NCI-H1092 (cell line): ENCODE measurements at places on chromosomes 3 and 15.

DNA sequence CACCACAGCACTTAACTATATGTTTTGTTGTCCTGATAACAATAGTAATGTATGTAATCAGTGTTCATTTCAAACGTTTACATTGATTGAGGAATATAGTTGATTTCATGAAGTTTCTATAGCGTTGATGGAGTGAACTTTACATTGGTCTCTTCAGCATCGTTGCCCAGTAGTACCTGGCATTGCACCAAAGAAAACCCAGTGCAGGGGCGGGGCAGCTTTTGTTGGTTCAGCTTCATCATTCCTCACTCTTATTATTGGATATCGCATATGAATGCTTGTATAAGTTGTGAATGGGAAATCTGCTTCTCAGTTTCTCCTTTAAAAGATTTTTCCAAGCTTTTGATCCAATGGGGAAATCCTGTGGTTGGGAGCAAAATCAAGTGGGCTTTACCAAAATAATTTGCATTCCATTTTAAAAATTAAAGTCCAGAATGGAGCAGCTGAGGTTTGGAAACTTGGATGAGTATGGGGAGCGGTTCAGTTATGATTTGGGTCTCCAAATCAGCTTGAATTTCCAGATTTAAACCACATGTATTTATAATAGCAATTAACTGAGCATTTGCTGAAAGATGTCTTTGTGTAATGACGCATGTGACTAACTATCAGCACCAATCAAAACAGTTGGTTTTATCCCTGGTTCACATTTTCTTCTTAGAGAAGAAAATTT is 213.7 kb downstream of the ALCAM start:
- DNase-seq, result no peak

GRCh38 chr3:133474251-133474801 is 74.5 kb downstream of the BFSP2 start:
- no peak for DNase-seq

DNA sequence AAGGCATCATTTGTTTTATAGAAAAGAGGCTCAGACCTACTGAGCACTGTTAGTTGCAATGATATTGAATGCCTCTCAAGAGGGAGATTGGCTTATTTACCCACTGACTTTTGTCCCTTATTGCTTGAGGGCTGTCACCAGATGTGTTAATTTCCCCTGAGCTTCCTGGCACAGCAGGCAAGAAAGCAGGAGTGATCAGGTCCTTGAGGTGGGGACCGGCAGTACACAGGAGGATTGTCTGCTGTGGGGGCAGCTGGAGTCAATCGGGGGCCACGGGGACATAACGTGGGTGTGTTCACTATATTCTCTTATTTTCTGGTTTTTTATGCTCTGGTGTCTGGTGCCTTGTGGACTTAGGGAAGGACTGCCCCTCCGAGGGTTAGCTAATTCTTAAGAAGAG is 44.6 kb downstream of the GASK1A start:
- no peak for DNase-seq

GRCh38 chr3:127097072-127097405 is 95.9 kb upstream of the PRR23E start:
- no peak for DNase-seq

GRCh38 chr15:33310481-33311311 is at the start of gene RYR3:
Gene RYR3, plus strand, starts transcription at chr15:33310967. Its CDS starts 79 bp downstream, at chr15:33311046.
- no peak for DNase-seq

GRCh38 chr3:160400030-160400701 is 716 bp downstream of the SMC4 start:
- no peak for DNase-seq

GRCh38 chr15:32029409-32029861 is 880 bp upstream of the CHRNA7 start:
- DNase-seq, result peak; percentile 26

DNA sequence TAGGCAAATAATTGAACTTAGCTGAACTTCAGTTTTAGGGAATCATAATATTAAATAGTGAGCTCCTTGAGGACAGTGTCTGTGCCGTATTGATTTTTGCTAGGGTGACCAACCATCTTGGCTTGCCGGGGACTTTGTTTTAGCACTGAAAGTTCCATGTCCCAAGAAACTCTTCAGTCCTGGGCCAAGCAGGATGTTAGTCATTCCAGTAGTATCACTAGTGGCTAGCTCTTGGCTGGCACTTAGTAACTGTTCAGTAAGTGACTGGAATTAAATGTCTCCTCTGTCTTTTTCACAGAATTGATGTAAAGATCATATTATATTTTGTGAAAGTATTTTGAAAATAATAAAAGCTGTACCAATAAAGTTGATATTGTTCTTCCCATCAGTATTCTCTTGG is 42.3 kb downstream of the RSRC1 start:
- no peak for DNase-seq

DNA sequence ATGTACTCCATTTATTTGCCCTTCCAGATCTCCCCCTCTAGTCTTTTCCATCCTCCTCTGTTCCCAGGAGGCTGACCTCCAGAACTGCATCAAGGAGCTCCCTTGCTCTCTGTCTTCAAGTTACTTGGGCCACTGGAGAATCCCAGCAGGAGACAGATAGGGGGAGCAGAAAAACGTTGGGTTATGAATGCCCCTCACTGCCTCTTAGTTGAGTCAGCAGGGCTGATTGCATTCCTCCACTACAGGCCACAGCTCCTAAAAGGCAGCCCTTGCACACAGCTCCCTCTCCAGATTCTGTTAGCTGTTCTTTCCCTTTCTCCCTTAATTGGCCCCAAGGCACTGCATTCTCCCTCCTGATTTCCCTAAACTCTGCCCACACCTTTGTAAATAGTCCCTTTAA is 12.4 kb upstream of the CEP152 start:
- DNase-seq, result no peak

- DNase-seq, result no peak
Observed at GRCh38 chr3:88595026-88595425, 445.3 kb downstream of the C3orf38 start.

DNA sequence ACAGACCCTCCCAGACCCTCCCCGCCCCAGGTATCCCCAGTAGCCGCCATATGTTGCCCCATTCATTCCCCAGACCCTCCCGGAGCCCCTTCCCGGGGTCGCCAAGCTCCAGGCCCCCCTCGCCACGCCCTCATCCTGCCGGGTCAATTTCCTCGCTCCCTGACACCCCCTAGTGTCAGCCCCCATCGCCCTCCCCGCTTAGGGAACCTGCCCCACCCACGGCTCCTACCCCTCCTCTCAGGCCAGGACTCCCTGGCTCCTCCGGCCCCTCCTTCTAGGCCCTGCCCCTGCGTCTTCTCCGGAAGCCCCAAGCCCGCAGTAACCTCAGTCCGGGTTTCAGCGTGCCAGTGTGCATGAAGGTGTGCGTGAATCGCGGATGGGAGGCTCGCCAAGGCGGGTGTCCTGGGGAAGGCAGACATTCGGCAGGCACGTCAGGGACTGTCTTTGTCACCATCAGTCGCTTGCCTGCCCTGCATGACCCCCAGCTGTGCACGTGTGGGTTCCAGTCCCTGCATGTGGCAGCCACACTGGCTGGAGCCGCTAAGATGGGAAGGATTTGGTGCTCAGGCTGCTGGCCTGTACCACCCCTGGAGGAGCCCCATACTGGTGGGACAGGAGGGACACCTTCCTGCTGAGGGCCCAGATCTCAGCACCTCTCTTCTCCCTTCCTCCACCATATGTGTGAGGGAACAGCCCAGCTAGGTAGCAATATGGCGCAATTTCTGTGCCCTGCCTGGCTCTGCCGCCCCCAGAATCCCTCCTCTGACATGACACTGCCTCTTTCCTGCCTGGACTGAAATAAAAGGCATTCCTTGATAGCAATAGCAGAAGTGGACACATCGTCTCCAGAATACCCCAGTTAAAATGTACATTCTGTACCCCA is 693 bp downstream of the DISP2 start:
- no peak for DNase-seq

DNA sequence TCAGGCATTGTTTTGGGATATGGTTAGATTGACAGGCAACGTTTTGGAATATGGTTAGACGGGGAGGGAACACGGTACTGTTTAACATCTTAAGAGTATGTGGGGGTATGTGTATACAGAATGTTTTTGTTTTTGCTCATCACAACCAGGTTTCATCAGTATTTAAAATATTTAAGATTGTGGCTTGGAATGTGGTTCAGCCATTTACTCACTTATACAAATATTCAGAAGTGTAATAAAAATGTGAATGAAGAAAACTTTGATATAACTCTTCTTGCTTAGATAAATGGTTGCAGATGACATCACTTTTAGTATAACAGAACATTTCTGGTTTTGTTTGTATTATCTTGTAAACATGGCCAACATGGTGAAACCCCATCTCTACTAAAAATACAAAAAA is 3.9 kb upstream of the PAK2 start:
- no peak for DNase-seq

DNA sequence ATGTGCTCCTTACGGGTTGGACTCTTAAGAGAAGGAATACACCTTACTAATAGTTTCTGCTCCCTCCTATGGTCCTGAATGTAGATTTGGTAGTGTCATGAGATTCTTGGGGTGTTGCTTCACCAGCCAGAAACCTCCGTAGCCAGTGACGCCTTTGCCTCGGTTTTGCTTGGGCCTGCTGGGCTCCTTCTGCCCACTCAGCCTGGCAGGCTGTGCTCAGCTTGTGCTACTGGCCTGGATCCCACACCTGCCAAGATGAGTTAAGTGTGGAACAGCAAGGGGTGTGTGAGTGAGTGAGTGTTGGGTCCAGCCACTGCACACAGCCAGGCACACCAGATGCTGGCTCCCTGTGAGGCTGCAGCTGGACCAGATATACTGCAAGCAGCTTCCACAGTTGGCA is 560.1 kb downstream of the NLGN1 start:
- DNase-seq, result no peak

DNA sequence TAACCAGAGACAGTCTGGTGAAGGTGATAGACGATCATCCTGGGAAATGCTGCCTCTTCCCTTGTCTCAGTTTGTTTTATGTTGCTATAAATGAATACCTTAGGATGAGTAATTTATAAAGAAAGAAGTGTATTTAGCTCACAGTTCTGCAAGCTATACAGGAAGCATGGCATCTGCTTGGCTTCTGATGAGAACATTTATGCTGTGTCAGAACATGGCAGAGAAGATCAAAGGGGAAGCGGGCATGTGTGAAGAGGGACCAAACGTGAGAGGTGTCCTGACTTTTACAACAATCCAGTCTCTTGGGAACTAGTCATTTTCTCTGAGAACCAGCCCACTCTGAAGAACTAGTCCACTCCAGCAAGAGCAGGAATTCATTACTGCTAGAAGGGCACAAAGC is 9.6 kb downstream of the CMC1 start:
- DNase-seq, result no peak

DNA sequence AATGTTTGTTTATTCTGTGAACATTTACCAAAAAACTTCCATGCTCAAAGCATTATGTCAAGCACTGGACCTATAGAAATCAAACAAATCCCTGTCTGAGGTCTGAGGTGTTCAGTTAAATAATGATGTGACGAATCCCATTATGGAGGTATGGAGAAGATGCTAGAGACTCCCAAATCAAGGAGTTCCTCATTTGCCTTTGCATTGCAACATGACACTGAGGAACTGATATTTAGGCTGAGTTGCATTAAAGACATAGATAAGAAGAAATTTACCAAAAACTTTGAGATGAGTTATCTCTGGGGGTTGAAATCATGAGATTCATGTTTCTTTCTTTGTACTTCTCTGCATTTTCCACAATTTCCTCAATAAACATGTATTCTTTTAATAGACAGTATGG is 16.0 kb downstream of the CD200 start:
- DNase-seq, result no peak

DNA sequence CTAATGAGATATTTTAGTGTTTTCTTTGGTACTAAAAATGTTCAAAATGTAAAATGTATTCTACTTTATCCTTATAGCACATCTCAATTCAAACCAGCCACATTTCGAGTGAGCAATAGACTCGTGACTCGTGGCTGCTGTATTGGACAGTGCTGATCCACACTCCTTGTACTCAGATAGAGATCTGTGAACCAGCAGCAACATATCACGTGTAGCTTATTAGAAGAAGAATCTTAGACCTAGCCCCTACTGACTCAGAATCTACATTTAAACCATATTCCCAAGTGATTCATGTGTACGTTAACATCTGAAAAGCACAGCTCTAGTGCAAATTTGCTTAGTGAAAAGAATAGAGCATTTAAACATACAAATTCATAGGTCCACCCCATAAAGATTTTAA is 130.9 kb downstream of the IL1RAP start:
- no peak for DNase-seq

- no peak for DNase-seq
Observed at GRCh38 chr3:119240101-119240590, 532 bp downstream of the B4GALT4 start.

DNA sequence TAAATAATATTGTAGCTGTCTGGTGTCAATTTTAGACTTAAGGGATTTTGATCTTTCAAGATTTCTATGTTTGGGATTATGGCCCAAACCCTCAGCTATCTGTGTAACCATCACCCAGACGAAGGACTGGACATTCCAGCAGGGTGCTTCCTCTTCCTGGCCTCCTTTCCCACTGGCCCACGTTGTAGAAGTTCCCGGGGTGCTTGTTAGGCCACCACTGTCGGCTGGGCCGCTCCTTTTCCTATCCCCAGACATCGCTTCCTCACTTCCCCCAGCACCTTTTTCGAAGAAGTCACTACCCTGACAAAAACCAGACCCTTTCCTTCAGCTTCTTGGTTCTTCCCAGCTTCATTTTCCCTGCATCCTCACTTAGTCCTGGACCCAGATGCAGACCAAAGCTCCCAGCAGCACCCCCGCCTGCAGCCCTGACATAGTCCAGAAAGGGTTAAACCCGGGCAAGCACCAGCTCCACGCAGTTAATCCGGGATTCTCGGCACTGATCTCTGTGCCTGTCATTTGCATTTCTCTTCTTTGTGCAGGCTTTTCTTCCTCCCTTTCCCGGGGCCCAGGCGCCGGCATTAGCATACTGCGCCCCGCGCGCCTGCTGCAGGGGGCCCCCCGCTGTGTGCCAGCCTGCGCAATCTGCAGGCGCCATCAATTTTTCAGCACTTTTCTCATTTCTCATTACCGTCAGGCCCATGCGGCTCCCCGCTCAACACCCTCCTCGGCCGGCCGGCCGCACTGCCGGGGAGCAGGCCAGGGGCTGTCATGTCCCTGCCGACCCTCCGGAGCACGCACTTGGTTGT is 90.6 kb downstream of the ZNF621 start:
- peak; percentile 12 for DNase-seq

- no peak for DNase-seq
Observed at GRCh38 chr15:78061963-78062427, 15.5 kb downstream of the TBC1D2B start.

GRCh38 chr3:96086018-96086417 is 728.4 kb upstream of the EPHA6 start:
- no peak for DNase-seq

DNA sequence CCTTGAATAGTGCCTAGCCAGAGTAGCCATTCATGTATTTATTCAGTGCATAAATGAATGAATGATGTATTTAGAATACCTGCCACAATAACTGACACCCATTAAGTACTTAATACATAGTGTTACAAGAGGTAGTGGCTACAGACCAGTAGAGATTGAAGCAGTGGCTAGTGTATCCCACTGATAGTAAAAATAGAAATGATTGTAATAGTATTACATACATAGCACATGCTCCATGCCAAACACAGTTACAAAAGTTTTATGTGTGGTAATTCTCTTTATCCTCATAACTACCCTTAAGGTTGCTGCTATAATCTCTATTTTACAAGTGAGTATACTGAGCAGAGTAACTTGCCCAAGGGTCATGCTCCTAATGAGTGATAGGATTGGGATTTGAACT is 30.3 kb upstream of the SCAANT1 start:
- DNase-seq, result no peak

- no peak for DNase-seq
Observed at GRCh38 chr3:128192131-128192530, 38.9 kb downstream of the EEFSEC start.

GRCh38 chr3:46464326-46465195 is at the start of gene LTF:
Gene LTF, minus strand, starts transcription at chr3:46464905. Its CDS starts 38 bp downstream, at chr3:46464867.
- no peak for DNase-seq
